ENCODE measurements at places on chromosomes 7 and 10. TPM values are rescaled to one million over a fixed set of nuclear protein-coding genes. Genes with fewer than 3 reads are reported as not detected.

RELN gene
- 94.7 TPM for total RNA-seq

IKZF1 gene
- total RNA-seq = not detected

CCAR1 gene
- 33.4 TPM for total RNA-seq

EN2 gene
- not detected for total RNA-seq

PDGFA gene
- total RNA-seq = 45.4 TPM

FGFR2 gene
- 0.19 TPM for total RNA-seq

EIF5AL1 gene
- 0.28 TPM for total RNA-seq

FZD1 gene
- 11.7 TPM for total RNA-seq
